ENCODE measurements at places on chromosomes 5 and 9. TPM values are rescaled to one million over a fixed set of nuclear protein-coding genes. Genes with fewer than 3 reads are reported as not detected.
A peak's percentile ranks its signal among the peaks of the same experiment; 100 is the strongest.

Gene GLRA1
- not detected for total RNA-seq

DNA sequence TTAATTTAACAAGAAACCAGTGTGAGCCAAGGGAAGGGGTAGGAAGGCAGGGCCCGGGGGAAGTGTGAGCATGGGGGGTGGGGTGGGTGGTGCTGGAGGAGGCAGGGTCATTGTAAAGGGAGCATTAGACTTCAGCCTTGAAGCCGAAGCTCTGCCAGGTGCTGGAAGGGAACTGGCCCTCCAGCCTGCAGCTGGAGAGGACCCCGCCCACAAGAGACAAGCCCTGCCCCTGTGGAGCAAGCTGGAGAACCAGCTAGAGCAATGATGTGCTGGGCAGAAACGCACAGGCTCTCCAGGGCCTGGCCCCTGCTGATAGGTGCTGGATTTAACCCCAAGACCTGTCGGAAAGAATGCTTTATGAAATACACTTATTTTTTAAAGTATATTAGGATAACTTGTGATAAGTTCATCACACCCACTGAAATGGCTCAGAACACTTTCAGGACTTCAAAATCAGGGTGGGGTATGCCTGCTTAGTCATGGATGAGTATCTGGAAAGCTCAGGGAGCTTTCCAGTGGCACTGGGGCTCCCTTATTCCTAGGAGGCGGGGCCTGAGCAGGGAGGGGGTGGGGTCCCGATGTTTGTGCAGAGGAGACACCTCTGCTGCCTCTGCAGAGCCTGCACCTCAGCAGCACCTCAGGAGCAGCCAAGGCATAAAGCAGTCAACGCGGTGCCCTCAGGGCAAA is 27.1 kb downstream of the UBE2QL1 start:
- peak; percentile 13 for DNase-seq

- no peak for DNase-seq
These were observed 13.0 kb upstream of the RIMOC1 start for GRCh38 chr5:41891066-41891707.

- DNase-seq = no peak
These were observed 66.5 kb upstream of the SPIN1 start for GRCh38 chr9:88321764-88322163.

GRCh38 chr9:99299211-99300102 is 77.4 kb downstream of the SEC61B start:
- DNase-seq = peak; percentile 30

- DNase-seq = no peak
These were observed 120.6 kb upstream of the MEF2C start for GRCh38 chr5:89003563-89004036.

DNA sequence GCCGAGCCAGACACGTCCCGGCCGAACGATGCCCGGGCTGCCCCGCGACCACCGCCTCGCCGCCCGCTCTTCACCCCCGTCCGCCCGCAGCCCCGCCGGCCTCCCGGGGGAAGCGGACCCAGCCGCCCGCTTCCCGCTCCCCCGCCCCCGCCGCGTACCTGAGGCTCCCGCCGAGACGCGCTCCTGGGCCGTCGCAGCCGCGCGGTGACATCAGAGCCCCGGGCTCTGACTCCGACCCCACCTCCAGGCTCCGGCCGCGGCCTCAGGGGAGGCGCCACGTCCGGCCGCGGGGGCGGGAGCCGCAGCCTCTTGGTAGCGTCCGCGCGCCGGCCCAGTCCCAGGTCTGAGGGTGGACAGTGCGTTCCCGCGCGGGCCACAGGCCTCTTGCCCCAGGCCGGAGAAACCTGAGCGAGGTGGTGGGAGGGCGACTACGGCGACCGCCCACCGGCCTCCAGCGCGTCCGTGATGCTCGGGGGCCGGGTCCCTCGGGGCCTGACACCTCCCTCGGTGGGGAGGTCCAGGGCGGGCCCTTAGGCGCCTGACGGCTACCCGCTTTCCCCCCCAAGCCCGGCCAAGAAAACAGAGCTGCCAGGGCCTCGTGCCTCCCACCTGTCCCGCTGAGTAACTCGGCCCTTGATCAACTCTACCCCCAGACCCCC is at the start of gene SHROOM1:
Gene SHROOM1, minus strand, starts transcription at position 212 of the 659 bp plus-strand sequence. CDS start 4,507 bp downstream, outside the sequence.
- peak; percentile 82 for DNase-seq

DNA sequence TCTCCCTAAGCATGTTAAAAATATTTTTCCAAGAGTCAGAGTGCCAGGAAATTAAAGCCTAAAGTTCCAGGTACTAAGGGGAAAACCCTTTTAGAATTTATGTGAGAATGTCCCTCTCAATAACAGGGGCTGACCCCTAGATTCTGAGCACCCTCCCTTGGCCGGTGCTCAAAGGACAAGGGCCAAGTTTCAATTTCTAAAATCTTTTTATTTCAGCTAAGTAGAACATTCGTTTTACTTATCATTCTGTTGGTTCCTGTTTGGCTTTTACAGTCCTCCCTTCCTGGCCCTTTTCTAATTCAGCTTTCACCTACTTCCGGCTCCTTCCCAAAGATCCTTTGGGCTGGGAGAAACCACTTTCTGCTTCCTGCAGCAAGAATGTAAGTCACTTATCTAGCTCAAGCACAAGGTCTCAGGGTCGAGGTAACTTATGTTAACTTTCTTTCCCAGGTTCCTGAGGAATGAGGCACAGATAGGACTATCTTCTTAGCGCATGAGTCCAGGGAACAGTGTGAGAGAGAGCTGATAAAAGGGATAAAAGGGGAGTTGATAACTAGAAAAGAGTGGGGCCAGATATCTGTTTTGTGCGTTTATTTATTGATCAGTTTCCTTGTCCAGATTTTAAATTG is 34.6 kb upstream of the F2RL2 start:
- DNase-seq = no peak

Gene TRIM7
- 2.9 TPM for total RNA-seq

DNA sequence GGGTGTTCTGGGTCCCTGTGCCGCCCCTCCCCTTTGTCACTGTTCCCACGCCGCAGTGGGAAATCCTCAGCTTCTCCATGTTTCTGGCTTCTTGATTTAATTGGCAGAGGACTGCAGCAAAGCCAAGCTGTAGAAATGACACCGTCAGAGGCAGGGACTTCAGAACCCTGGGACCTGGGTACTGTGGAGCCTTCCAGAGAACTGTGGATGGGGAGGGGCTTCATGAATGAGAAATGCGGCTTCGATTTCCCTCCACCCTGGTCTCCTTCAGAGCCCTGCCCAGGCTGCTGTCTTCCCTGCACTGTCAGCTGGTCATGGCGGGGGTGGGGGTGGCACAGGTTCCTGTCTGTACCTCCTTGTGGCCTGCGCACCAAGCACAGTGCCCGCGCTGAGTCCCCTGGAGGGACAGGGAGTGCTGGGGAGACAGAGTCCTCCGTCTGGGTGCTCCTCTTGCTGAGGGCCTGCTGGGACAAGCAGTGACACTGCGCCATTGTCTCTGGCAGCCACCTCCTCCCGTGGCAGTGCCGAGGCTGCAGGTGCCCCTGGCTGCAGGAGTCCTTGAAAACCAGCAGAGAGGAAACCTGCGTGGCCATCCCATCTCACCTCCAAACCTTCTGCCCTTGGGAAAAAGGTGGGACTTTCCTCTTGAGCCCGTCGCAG is 47.2 kb downstream of the COL5A1 start:
- DNase-seq = no peak

Measured in HT-29 (cell line).